ENCODE measurements at places on chromosomes 5 and 9.

DNA sequence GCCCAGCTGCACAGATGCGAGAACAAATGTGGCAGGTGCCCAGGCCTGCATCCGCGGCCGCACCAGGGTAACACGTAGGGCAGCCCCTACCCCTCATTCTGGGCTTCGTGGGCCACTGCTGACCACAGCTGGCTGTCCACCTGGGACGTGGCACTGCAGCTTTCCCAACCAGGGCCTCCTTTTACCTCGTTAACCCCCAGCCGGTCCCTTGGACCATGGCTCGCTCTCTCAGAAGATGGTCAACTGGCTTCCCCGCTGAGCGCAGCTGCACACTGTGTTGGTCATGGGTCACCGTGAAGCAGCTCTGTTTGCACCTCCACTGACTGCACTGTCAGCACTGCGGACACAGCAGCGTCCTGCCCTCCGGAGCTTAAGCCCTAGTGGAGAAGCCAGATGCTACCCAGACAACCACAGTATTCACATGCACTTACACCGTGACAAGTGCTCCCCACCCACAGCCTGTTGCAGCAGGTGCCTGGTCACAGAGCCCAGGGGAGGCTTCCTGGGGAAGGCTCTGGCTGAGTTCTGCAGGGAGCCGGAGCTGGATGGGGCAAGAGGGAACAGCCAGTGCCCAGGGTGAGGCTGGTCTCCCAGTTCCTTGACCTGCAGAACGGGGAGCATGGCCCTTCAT is 10.5 kb upstream of the PLEKHG4B start:
- no peak for DNase-seq

- DNase-seq = no peak
Observed at GRCh38 chr5:149666212-149666852, 63.8 kb upstream of the PPARGC1B start.

- DNase-seq = no peak
Observed at GRCh38 chr5:60522292-60522905, 177.6 kb downstream of the DEPDC1B start.

DNA sequence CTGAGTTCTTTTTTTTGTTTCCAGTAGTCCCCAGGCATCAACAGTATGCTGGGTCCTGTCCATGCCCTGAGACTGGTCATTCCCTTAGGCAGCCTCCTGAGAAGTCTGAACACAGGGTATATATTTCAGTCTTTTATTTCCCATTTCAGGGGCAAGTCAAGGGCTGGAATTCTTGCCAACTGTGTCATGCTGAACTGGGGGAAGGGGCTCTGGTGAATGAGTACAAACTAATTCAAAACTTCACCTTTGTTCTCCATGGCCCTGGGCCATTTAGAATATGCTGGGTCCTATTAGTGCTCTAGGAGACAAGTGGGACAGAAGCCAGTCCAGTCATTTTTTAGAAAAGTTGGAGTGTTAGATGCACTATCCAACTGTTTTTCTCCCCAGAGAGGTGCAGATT is 170.3 kb downstream of the TMC1 start:
- no peak for DNase-seq

GRCh38 chr5:174182111-174182510 is 136.6 kb downstream of the NSG2 start:
- no peak for DNase-seq

DNA sequence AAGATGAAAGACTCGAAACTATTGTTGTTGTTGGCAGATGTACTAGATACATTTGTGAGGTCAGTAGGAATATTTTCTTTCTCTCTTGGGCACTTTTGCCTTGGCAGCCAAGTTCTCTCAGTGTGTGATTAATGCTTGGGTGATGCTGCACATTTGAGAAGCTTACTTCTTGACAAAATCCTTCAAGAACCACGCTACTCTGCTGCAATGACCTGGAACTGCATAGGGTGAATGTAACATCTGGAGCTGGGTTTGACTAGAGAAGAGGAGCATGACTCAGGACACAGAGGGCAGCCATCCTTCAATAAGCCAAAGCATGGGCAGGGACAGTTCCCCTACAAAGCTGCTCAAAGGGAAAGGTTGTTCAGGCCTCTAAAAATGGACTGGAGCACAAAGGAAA is 75.5 kb upstream of the PUM3 start:
- DNase-seq = no peak

- DNase-seq = no peak
Observed at GRCh38 chr5:164053123-164053522, 547.7 kb downstream of the MAT2B start.

- no peak for DNase-seq
Observed at GRCh38 chr9:125337236-125337635, 75.6 kb downstream of the GAPVD1 start.

- DNase-seq = no peak
Observed at GRCh38 chr5:156762771-156763170, 87.3 kb upstream of the PPP1R2B start.

DNA sequence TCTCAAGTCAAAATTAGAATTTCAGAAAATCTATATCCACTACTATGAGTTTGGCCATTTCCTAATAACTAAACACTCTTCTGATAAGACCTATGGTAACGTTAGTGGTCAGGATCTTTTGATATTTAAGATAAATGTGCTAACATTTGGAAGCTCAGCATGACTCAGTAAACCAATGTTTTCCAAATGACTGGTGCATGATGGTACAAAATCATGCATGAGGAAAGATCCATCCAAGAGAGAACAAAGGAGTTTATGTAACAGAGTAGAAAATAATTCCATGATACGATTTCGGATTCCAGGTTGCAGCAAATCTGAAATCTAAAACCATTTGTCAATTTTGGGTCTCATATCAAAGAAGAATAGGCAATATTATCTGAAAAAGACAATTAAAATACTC is 279.2 kb downstream of the NSG2 start:
- DNase-seq = no peak

DNA sequence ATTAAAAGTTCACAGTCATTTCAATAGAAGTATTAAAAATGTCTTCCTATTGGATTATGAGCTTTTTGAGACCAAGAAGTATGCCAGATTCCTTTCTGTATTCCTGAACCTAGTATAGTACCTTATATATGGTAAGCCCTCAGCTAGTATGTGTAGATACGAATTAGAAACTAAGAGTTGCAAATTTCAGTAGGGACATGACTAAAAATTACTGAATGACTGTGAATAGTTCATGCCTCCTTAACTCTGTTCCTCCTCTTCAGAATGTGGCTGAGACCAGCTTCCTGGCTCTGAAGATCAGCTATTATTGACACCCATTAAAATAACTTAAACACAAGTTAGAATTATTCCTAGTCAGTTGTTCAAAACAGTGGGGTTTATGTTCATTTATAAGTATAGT is 19.7 kb downstream of the KDM3B start:
- no peak for DNase-seq

DNA sequence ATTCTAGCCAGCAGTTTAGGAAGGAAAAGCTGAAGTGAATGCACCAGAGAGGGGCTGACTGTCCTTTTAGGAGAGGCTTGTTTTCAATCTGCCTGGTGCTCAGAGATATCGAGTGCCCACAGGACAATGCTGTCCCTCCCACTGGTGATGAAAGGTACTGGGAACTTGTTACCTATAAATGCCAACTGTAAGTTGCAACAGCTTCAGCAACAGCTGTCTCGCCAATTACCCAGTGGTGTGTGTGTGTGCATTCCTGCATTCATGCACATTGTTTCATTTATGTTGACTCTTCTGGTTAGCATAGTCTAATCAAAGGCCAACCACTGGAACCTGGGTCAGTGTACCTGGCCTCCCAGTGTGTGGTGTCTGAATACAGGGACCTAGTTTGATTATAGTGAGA is 161.1 kb downstream of the CSNK1G3 start:
- DNase-seq = no peak

All from activated T-cell treated with anti-CD3 and anti-CD28 coated beads, Interleukin-2, amount 50 U/mL, for 48 hours (primary cell).